ENCODE measurements at places on chromosomes 5 and 9. TPM values are rescaled to one million over a fixed set of nuclear protein-coding genes. Genes with fewer than 3 reads are reported as not detected.
A peak's percentile ranks its signal among the peaks of the same experiment; 100 is the strongest.

The MSMP gene
- not detected for total RNA-seq

The OR1J2 gene
- not detected for total RNA-seq

DNA sequence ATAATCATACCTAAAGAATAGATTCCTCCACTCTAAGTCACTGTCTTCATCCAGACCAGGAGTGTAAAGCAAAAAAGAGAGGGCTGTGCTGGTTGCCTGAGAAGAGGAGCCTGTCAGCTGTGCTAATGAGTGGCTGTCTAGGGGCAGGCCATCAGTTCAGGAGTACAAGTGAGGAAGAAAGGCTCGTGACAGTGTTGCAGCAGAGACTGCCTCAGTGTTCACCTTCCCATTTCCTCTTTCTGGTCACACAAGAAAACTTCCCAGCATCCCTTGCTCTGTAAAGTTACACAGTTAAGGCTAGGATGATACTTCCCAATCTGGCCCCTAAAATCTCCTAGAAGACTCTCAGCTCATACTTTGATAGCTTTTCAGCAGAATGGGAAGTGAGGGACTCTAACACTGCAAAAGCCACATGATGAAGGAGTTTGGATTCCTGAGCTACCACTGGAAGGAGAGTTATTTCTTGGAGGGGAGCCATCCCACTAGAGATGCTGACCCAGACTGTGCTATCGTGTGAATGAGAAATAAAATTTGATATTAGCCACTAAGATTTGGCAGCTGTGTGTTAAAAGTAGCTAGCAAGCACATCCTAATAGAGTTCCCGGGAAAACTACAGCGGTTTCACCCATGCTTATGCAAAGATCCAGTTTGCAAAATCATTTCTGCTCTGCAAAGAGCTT lies 67.1 kb downstream of the ADAMTS12 start:
- no peak overlapping the region for H3K4me3 ChIP-seq
- no peaks in the 10 kb centered on the region for H3K36me3 ChIP-seq
- H3K27me3 ChIP-seq, result no peaks in the 10 kb centered on the region
- no peak for DNase-seq
- peak overlapping the region; percentile 66 for H3K27ac ChIP-seq

DNA sequence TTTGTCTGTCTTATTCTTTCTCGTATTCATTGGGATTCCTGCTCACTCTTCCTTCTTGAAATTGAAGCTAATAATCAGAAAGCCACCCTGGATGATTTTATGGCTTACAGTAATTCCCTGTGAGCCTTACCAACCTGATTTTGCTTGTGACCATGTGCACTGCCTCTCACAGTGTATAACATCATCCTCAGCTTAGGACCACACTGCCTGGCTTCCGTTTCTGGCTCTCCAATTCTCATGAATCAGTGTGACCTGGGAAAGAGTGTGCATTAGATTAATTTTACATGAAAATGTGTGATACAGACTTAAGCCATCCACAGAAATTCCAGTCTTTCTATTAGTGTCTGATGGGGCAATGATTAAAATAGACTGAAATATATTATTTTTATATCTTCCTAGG lies 126.8 kb upstream of the DMRT1 start:
- no peaks in the 10 kb centered on the region for H3K4me1 ChIP-seq
- H3K36me3 ChIP-seq, result no peaks in the 10 kb centered on the region
- no peaks in the 10 kb centered on the region for H3K27me3 ChIP-seq
- no peak for DNase-seq
- no peak overlapping the region for H3K4me3 ChIP-seq

The SPAG8 gene
- total RNA-seq, result 1.1 TPM

The PCDHB5 gene
- total RNA-seq, result 9.8 TPM

The TICAM2 gene
- total RNA-seq, result 1.5 TPM

- no peaks in the 10 kb centered on the region for H3K36me3 ChIP-seq
- H3K4me3 ChIP-seq, result no peak overlapping the region
- no peaks in the 10 kb centered on the region for H3K27me3 ChIP-seq
- no peak for DNase-seq
Measured at GRCh38 chr5:179439181-179439985, 94.1 kb upstream of the ADAMTS2 start.

- H3K27me3 ChIP-seq, result no peaks in the 10 kb centered on the region
- peak overlapping the region; percentile 57 for H3K27ac ChIP-seq
- no peak for DNase-seq
- no peaks in the 10 kb centered on the region for H3K4me1 ChIP-seq
- no peaks in the 10 kb centered on the region for H3K36me3 ChIP-seq
- H3K4me3 ChIP-seq, result no peak overlapping the region
Measured at GRCh38 chr5:142095035-142095434, 13.5 kb upstream of the NDFIP1 start.

GRCh38 chr5:10275991-10276390 lies 25.9 kb downstream of the CCT5 start:
- no peaks in the 10 kb centered on the region for H3K4me1 ChIP-seq
- no peaks in the 10 kb centered on the region for H3K36me3 ChIP-seq
- H3K27me3 ChIP-seq, result no peaks in the 10 kb centered on the region
- H3K27ac ChIP-seq, result no peak overlapping the region
- no peak for DNase-seq
- no peak overlapping the region for H3K4me3 ChIP-seq

Measured in breast epithelium (tissue), 4 donors.